SK-MEL-5 (cell line): ENCODE measurements at places on chromosomes 12 and 14. TPM values are rescaled to one million over a fixed set of nuclear protein-coding genes. Genes with fewer than 3 reads are reported as not detected.

DNA sequence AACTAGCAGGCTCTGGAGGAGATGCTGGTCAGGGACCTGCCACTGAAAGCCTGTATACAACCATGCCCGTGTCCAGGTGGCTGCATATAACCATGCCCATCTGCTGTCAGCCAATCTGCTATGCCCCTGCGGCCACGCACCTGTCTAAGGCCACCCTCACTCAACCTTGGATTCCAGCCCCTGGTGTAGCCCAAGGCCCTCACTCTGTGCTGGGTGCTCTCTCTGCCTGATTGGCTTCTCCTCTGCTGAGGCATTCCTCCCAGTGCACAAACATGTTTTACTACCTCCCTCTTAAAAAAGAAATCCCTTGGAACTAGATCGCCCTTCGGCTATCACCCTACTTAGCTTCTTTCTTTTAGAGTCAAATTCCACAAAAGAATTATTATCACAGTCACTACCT is 45.5 kb downstream of the ZFP36L1 start:
- no peak for DNase-seq

DNA sequence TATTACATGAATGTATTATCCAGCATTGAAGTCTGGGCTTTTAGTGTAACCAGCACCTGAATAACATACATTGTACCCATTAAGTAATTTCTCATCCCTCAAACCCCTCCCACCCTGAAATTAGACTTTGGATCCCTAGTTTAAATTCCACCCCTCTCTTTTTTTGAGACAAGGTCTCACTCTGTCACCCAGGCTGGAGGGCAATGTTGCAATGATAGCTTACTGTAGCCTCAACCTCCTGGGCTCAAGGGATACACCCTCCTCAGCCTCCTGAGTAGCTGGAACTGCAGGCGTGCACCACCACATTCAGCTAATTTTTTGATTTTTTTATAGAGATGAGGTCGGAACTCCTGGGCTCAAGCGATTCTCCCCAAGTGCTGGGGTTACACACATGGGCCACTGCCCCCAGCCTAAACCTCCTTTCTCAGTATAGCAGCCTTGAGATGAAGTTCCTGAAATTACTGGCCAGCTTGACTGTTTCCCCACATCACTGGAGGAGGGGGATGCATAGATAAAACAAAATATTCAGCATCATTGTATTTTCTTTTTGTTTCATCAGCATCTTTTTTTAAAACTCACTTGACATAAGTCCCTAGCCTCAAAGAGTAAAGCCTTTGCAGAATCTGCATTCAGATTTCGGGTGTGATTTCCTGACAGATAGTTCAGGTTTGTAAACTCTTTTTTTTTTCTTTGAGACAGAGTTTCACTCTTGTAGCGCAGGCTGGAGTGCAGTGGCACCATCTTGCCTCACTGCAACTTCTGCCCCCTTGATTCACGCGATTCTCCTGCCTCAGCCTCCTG is 7.0 kb downstream of the PTPN11 start:
- DNase-seq, result no peak

GRCh38 chr12:29551812-29552211 is 54.3 kb upstream of the OVCH1 start:
- no peak for DNase-seq

DNA sequence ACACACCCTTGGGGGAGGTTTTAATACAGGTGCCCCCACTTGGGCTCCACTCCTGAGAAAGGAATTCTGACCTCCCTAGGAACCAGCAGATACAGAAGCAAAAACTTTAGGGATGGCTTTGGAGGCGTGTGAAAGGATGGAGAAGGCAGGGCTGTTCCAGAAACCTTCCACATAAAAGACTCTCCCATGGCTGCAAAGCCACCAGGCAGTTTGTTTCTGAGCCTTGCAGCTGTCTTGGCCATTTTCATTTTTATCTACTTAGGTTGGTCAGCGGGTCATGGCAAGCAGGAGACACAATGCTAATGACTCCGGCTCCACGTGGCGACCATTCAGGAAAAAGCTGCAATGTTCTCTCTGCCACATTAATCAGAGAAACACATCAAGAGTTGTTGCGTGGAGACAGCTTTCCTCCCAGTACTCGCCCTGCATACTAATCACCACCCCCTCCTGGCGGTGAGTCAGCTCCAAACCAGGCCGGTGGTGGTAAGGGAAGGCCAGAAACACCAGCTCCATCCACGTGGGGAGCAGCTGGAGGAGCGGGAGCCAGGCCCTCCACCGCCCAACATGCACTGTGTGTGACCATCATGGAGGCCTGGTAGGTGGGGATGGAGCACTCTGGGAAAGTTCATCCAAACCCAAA is 30.9 kb upstream of the IRF2BPL start:
- peak; percentile 65 for DNase-seq

DNA sequence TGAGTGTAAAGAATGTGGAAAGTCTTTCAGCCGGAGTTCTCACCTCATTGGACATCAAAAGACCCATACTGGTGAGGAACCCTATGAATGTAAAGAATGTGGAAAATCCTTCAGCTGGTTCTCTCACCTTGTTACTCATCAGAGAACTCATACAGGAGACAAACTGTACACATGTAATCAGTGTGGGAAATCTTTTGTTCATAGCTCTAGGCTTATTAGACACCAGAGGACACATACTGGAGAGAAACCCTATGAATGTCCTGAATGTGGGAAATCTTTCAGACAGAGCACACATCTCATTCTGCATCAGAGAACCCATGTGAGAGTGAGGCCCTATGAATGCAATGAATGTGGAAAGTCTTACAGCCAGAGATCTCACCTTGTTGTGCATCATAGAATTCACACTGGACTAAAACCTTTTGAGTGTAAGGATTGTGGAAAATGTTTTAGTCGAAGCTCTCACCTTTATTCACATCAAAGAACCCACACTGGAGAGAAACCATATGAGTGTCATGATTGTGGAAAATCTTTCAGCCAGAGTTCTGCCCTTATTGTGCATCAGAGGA is 25.1 kb upstream of the ZNF268 start:
- no peak for DNase-seq

DNA sequence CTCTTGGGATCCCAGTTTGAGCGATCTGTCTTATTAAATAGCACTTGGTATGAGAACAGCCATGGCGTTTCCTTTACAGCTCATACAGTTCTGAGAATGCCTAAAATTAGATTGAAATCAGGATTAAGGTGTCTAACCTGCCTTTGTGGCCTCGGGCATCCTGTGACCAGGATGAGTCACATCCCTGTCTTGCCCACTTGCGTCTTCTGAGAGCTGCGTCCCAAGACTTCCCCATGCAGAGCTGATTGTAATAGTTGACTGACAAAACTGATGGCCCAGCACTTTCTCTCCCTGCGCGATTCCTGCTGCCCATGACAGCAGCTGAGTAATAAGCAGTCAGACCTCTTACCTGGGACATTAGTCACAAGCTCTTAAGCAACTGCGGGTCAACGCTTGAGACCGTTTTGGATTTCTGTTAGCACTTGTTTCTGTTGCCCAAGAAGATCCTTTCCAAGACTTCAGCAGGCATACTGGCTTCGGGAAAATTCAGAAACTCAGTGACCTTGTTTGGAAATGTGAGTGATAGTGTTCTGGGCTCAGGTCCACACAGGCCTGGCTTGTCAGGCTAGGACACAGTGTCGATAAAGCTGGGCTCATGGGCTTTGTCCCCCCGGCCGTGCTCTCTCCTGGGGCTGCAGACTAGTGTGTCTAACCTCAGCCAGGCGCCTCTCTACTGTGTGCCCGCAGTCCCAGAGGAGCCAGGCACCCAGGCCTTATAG is 169.9 kb upstream of the HIF1A start:
- DNase-seq, result peak; percentile 32

- no peak for DNase-seq
Measured at GRCh38 chr14:105316968-105317510, 2.5 kb downstream of the PACS2 start.

DNA sequence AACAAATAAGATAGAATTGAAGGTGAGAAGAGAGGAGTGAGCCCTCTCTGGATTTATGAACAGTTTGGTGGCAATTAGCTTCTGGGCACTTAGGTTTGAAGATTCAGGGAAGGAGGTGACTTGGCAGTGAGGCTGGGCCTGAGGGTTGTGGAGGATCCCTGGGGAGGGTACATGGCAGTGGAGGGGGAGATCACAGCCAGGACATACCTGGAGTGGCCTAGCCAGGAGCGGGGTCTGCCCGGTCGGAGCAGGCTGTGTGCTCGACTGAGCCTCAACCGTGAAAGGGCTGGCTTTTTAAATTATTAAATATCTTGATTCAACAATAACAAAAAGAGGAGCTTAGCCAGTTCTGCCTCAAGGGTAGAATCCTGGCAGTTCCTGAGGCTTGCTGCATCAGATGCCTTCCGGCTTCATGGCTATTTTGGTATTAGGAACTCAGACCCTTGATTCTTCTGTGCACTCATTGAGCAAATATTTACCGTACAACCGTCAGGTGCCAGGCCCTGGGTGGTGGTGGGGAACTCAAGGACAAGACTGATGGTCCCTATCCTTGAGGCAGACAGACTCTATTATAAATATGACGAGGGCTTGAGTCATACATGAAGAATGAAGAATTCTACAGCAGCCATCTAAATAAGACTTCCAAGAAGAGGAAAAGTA is 73.4 kb downstream of the SPTB start:
- DNase-seq, result no peak

GRCh38 chr14:100619396-100620254 is 32.4 kb upstream of the BEGAIN start:
- DNase-seq, result no peak

The PPFIA2 gene
- total RNA-seq, result not detected in 2 replicates

DNA sequence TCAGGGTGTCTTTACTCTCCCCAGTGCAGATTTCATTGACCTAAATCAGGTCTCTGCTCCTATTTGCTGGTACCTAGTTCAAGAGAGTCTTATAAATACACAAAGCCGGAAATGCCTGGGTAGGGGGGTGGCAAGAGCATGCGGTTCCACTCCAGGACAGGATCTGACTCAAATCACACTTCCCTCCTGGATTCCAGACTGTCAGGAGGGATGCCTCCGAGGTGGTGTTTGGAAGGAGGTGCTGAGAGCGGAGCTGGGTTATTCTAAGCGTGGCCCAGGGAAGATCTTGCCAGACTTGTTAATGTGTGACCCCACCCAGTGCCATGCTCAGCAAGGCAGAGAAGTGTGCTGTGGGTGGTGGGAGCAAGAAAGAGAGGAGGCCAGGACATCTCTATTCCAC is 49.8 kb downstream of the B4GALNT3 start:
- DNase-seq, result no peak

The NKX2-1 gene
- total RNA-seq, result not detected in 2 replicates

DNA sequence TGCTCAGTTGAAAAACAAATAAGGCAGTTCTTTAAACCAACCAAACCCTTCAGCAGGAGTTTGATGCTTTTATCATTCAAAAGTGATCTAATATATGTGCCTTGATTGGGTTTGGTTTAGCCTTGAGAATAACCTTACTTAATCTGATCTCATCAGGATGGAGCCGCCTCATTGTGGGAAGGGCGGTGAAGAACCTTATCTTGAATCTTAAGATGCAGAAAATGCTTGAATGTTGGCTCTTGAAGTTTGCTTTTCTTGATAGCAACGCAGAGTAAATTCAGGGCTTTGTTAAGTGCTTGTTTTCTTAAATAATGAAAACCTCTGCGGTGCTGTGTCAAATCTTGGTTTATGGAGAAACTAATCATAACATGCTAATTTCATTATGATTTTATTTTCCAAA is 138.2 kb downstream of the MON2 start:
- DNase-seq, result no peak
